ENCODE measurements at places on chromosomes 6 and 20.

- no peak for DNase-seq
Measured at GRCh38 chr20:50142812-50143211, 10.7 kb downstream of the PEDS1 start.

DNA sequence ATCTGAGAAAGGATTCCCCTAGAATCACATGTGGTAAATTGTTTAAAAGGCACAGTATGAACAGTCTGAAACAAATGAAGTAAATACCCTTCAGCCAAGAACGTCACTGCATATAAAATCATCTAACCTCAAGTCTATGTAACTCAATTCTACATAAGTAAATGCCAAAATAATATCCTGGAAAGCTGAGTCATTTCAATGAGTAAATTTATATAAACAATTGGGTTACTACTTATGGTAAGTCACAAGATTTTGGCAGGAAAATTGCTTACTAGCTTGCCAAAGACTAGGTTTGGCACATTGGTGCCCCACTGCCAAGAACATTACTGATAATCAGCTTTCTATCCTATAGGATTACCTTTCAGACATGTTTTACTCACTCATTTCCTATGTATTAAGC is 8.4 kb downstream of the GMDS start:
- no peak for DNase-seq

DNA sequence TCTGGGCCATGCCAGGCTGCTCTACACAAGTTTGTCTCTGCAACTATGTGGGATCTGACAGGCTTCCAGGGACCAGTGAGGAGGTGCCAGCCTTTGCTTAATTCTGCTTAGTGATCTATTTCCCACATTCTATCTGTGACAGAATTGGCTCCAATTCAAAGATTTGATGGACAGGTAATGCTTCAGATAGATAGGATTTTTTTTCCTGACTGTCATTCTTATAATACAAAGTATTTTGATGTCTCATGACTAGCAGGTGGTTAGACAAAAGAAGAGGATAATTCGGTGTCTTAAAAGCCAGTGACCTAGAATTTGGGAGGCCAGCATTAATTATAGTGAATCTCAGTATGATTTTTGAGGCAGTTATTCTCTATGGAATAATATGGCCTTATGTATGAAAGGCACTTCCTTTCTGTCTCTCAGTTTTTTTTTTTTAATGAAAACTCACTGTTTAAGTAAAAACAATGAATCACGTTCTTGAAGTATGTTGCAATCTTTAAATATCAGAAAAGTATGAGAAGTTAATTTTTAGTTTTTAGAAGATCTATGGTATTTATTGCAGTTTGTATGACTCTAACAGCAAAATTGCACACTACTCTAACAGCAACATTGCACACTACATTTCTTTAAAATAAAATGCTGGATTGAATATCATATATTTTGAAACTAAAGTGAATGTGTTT is 43.7 kb downstream of the TMEM200A start:
- no peak for DNase-seq

GRCh38 chr20:41180599-41181333 is 43.4 kb downstream of the PLCG1 start:
- DNase-seq, result no peak

DNA sequence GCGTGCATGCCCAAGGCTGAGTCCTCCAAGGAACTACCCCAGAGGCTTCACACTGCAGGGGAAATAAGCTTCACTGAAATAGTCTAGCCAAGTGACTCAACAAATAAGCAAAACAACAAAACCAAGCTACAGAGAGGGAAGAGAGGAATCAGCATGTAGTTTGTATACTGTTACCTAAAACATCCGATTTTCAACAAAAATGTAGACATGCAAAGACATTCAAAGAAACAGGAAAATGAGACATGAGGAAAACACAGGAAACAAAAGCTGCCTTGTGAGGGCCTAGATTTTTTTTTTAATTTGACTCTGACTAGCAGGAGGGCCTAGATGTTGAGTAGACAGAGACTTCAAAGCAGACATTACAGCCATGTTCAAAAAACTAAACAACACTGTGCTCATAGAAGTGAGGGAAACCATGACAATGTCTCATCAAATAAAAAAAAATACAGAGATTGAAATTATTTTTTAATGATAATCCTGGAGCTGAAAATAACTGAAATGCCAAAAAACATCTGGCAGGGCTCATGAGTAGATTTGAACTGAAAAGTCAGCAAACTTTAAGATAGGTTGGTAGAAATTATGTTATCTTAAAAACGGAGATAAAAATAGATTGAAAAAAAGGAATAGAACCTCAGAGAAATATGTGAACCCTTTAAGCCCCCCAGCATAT is 16.4 kb upstream of the KIF25 start:
- no peak for DNase-seq

DNA sequence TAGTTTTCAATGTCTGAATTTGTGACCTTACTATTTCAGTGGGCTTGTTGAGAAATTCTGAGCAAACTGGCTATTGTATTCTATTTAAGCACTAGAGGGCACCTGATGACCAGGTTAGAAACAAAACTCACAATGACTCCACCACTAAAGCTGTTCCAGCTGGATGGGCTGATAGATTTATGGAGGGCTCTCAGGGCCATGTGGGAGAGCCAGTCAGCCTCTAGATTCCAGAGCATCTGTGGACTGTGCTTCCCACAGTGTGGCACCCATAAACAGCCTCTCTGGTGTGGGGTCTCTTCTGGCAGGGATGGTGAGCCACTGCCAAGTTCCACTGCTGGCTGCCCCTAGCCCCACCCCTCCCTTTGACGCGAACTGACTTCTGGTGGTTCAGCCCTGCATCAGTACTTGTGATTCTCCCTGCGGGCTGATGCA is 29.2 kb downstream of the C6orf58 start:
- no peak for DNase-seq

GRCh38 chr6:120010075-120010474 is 660.5 kb upstream of the MAN1A1 start:
- no peak for DNase-seq

DNA sequence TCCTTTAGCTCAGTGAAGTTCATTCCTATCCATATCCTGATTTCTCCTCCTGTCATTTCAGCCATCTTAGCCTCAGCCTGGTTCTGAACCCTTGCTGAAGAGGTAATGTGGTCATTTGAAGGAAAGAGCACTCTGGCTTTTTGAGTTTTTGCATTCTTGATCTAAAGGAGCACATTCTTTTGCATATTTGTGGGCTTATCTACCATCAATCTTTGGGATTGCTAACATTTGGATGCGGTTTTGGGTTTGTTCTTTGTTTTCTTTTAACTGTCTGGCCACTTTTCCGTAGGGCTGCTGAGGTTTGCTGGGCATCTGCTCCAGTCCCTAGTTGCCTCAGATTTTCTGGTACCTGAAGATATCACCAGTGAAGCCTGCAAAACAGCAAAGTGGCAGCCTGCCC is 238.3 kb downstream of the EPM2A start:
- DNase-seq, result no peak

DNA sequence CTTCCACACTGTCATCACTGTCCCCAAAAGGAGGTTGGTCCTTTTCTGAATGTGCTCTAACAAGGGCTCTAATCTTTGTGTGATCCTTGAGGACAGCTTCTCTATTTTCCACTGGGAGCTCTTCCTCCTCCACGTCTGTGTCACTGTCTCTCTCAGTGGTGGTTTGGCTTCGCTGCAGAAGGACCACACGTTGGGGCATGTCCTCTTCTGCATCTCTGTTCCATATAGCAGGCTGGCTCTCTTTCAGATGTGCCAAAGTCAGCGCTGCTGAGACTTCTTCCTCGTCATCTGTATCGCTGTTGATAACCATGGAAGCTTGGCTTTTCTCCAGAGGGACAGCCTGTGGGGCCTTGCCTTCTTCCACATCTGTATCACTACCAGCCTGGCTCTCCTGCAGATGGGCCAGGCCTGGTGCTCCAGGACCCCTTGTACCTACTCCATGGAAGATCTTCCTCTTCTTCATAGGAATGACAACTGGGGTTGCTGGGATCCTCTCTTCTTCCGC is 4.6 kb downstream of the MDC1 start:
- DNase-seq, result no peak

GRCh38 chr20:1396702-1397101 is 3.8 kb upstream of the FKBP1A start:
- DNase-seq, result no peak

DNA sequence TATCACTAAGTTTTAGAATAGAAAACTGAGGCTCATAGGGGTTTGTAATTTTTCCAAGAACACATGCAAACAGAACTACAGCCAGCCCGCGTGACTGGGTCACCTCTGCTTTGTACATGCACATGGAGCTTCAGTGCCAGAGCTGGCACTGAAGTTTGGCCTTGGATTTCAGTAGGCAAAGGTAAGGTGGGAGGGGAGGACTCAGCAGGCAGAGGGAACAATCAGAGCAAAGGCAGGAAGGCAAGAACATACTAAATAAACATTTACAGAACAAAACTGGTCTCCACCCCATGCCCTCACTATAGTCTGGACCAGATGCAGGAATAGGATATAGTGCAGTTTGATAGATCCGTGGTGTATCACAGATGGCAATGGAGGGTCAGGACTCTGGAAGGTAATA is 13.6 kb upstream of the ABRACL start:
- no peak for DNase-seq

GRCh38 chr6:149332602-149333265 is 15.2 kb downstream of the TAB2 start:
- DNase-seq, result no peak

GRCh38 chr6:13355043-13355945 is 27.0 kb upstream of the TBC1D7 start:
- DNase-seq, result no peak

- DNase-seq, result no peak
Measured at GRCh38 chr20:45223136-45223535, 2.0 kb downstream of the SEMG2 start.

DNA sequence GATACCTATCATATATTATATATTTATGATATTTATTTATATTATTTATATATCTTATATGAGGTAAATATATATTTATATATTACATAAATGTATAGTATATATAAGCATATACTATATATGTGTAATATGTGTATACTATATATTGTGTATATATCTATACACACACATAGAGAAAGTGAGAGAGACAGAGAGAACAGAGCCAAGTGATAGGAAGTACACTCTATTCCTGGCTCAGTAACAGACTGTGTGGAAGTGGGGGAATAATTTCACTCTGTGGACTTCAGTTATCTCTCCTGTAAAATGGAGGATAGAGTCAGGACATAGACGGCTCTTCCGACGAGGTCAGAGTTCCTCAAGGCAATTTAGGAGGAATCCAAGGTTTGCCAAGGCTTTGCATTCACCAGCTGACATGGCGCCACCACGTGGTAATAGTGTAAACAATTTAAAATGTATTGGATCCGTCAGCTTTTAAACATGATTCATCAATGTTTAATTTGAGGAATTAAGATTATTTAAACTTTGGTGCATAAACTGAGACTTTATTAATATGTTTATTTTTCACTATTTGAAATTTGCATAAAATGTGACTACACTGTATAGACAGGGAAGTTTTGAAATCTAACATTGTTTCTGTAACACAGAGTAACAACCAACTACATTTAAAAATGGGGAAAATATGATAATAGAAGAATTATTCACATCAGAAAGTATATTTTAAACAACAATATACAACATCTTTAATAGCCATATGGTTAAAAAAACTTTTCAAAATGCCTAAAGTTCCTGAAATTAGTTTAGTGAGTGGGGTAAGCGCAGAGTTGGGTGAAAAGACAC is 75.4 kb upstream of the TMEM244 start:
- peak; percentile 11 for DNase-seq

DNA sequence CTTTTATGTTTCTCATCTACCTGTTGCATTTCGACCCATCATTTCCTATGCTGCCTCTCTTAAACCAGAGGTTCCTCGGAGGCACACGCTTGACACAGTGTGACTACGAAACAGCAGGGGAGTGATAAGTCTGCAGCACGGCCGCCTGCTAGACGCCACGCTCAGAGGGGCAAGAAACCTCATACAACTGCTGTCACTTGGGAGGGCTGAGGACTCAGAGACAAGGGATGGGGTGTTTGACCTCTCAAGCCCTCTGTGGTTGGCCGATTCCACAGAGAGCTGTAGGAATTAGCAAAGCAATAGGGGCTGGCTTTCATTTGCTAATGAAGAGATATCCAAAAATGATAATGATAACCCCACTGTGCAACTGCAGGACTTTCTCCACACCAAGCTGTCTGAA is 372.5 kb downstream of the ZFAND3 start:
- DNase-seq, result no peak

- DNase-seq, result no peak
Measured at GRCh38 chr6:93735099-93735498, 315.7 kb upstream of the EPHA7 start.

GRCh38 chr6:47180633-47181032 is 129.1 kb downstream of the TNFRSF21 start:
- DNase-seq, result no peak

GRCh38 chr6:83974409-83975050 is 59.0 kb upstream of the MRAP2 start:
- no peak for DNase-seq

- no peak for DNase-seq
Measured at GRCh38 chr6:108844135-108844534, 4.1 kb upstream of the ARMC2 start.

- DNase-seq, result no peak
Measured at GRCh38 chr6:57006101-57006500, 40.4 kb upstream of the KIAA1586 start.

DNA sequence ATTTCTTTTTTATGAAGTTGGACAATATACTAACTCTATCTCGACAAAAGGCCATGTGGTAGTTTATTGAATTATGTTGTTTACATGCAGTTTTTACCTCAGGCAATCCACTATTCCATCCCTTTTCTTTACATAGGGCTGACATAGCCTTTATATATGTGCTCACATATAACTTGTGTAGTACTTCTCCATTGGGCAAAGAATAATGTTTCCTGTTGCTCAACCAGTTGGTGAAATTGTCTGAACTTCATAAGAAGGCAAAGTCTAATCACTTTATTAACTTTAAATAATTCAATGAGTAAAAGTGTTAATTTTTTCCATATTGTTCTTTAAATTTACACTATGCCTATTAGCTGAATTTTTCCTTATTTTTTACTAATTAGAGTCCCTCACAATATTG is 1272.1 kb downstream of the EPHA7 start:
- no peak for DNase-seq
